Stimulated activated CD4-positive, alpha-beta T cell treated with anti-CD3 and anti-CD28 coated beads, Interleukin-1b, Interleukin-23, amount 100 ng/mL, for 24 hours (primary cell): ENCODE measurements at places on chromosomes 2 and 18.

DNA sequence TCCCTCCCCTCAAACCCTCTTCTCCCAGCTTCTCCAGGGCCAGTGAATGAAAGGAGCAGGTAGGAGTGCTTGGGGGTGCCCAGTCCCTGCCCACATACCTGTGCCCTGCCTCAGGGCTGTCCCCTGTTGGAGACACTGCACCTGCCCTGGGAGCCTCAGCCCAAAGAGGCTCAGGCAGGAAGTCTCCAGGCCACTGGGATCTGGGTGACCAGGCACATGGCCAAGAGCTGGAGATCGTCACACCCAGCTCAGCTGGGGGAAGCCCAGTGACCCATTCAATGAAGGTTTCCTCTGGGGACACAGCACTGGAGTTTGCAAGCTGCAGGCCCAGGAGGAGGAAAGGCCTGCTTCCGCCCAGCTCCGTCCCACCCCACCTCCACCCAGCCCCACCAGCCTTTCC, 156.4 kb downstream of the ZFP36L2 start:
- no peak for DNase-seq

DNA sequence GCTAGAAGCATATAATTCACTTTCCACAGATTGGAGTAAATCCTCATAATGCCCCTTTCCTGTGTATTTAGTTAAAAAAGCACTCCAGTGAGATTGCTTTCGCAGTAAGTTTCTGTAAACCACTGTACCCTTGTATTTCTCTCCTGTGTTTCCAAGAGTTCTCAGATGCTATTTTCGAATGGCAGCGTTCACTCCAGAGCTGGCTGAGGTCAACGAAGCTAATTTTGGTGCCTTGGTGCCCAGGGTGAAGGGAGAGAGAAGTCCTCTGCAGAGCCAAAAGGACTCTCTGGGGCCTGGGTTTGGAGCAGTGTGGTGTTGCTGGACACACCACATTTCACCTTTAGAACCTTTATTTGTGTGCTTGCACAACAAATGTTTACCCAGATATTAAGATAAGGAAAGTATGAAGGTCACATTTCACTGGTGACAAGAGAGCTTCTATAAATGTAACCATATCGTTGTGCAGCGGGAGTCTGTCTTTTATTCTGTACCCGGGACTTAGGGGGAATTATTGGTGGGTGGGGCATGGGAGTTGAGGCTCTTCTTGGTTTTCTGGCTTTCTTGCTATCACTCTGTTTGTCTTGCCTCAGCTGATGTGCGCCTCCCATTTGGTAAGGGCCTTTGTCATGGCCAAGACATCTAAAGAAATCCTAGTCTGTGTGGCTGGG, 9.9 kb downstream of the EPAS1 start:
- no peak for DNase-seq

DNA sequence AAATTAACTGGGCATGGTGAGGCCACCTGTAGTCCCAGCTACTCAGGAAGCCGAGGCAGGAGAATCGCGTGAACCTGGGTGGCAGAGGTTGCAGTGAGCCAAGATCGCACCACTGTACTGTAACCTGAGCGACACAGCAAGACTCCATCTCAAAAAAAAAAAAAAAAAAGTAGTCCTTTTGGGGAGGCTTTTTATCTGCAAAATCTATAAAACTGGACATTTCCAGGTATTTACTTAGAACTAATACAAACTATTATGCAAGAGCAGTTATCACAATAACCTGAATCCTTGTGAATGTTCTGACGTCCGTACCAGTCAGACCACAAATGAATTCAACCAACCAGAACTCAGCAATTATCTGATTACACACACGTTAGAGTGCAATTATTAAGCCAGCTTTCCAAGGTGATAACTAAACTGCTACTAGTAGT, 8.8 kb upstream of the RAPH1 start:
- no peak for DNase-seq

DNA sequence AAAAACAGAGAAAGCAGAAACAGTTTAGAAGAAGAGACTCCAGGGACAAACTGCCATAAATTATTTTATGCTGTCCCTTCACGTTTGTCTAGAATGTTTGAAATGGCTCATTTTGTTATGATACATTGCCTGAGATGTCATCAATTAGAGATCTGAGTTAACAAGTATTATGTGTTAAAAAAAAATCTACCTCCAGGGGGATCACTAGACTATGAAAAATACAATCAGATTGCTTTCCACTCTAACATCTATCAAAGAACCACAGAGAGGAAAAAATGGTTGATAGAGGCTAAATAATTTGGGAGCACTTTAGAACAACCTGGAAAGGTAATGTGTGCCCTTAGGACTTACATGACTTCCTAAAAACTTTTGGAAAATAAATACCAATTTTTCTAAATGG, 103.8 kb upstream of the CCDC150 start:
- DNase-seq, result no peak

DNA sequence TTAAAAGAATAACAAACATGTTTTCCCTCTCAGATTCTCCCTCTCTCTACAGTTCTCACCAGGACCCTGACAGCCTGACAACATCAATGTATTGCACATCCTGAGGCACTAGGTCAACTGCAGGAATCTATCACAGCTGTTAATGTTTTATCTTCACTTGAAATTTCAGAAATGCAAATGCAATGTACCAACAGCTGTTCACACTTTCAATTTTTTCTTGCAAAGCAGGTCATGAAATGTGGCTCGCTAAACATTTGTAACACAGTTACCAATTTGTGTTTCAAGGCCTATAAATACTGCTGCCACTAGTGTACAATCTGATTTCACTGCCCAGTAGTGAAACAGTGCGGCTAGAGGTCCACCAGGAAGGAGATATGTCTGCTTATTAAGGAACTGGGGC, 147.8 kb downstream of the EXOC6B start:
- DNase-seq, result no peak

GRCh38 chr2:222848862-222849261, 12.0 kb upstream of the ACSL3 start:
- no peak for DNase-seq

DNA sequence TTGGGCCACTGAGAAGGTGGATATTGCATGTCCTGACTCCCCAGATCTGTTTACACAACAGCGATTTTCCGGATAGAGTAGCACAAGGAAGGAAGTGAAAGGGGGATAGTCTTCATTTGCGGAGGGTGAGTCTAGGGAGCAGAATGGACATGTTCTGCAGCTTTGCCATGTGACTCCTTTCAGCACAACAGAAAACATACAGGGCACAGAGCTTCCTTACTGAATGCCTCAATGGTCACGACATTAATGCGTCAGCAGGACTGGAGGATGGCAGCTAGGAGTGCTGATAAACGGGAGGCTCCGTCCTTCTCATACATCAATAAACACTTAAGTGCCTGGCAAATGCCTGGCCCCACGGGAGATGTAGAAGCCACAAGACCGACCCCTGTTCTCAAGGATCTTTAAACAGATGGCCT, 163.0 kb downstream of the FAM210A start:
- no peak for DNase-seq

- no peak for DNase-seq
Measured at GRCh38 chr2:37665604-37666362, 5.7 kb downstream of the CDC42EP3 start.

- DNase-seq, result no peak
Measured at GRCh38 chr2:217162533-217162932, 302.7 kb upstream of the TNP1 start.

DNA sequence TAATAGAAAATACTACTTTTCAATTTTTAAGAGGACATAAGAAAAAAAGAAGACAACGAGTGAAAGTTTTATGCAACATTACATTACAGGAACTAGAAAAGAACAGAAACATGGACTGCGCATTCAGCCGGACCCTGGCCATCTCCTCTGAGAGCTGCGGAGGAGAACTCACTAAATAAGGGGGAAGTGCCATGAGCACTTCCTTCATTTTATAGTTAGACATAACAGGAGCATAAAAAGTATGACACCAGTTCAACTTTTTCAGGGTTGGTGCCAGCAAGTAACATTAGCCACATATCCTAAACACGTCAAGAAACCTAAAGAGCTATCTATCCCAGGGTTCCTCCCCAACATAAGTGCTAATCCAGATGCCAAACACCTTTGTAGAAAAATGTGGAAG, 78.0 kb upstream of the SERTAD2 start:
- no peak for DNase-seq

- DNase-seq, result no peak
Measured at GRCh38 chr2:43569921-43570320, 25.9 kb downstream of the THADA start.

- no peak for DNase-seq
Measured at GRCh38 chr2:105582952-105583660, 161.6 kb upstream of the NCK2 start.

DNA sequence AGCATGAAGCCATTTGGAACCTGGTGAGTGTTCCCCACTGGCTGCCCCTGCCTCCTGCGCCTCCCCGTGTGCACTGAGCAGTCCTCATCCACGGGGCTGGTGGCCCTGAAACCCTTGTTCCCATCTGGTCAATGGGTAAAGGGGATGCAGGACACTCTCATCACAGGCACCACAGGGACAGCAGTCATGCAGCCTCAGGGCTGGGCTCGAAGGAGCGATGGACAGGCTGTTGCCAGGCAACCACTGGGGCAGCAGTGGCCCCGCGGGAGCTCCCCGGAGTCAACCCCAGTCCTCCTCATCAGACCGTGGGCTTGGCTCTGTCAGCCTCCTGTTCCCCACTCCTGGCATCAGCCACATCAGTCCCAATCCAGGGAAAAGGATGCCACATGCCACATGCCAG, 509.5 kb downstream of the EIPR1 start:
- DNase-seq, result no peak

GRCh38 chr2:234905547-234906265, 46.1 kb upstream of the SH3BP4 start:
- DNase-seq, result no peak

- DNase-seq, result no peak
Measured at GRCh38 chr2:8441371-8441770, 240.5 kb upstream of the ID2 start.
